Kidney epithelial cell (primary cell): ENCODE measurements at places on chromosomes 16 and 17. TPM values are rescaled to one million over a fixed set of nuclear protein-coding genes. Genes with fewer than 3 reads are reported as not detected.

- DNase-seq: no peak
Observed at GRCh38 chr17:79939094-79939435, 96.6 kb downstream of the TBC1D16 start.

GRCh38 chr17:50872710-50873424 lies 6.7 kb upstream of the TOB1 start:
- no peak for DNase-seq

GRCh38 chr17:71902894-71903506 lies 217.8 kb upstream of the SOX9 start:
- DNase-seq: no peak

- DNase-seq: no peak
Observed at GRCh38 chr17:77281122-77281903, 140.5 kb downstream of the SEC14L1 start.

ARL4D gene
- 1.5 and 1.8 TPM in 2 replicates for total RNA-seq

- no peak for DNase-seq
Observed at GRCh38 chr16:77158293-77158692, 32.7 kb upstream of the MON1B start.

DNA sequence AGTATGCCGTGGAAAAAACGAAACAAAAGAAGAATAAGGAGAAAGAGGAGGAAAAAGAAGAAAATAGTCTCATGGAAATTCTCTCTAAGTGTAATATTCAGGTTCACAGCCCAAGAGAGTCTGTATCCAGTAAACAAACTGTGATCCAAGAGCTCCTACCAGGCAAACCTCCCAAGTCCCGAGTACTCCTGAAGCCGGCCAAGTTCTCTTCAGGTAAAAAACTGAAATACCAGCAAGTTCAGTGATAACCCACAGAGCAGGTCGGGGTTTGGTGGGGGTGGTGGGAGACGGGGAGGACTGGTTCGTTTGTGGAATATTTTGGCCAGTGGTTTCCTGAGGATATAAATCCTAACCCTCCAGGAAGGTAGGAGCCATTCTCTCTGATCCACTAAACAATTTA lies 8.5 kb upstream of the TVP23B start:
- DNase-seq: no peak

- no peak for DNase-seq
Observed at GRCh38 chr17:34339138-34339770, 17.0 kb upstream of the CCL13 start.

- DNase-seq: no peak
Observed at GRCh38 chr16:80063031-80063712, 462.6 kb upstream of the MAF start.

- DNase-seq: peak; percentile 44
Observed at GRCh38 chr17:3795390-3796102, 5.4 kb downstream of the ITGAE start.

LIMD2 gene
- 153 and 158 TPM in 2 replicates for total RNA-seq

GRCh38 chr17:58253082-58253481 lies 14.7 kb downstream of the LPO start:
- no peak for DNase-seq

- DNase-seq: no peak
Observed at GRCh38 chr17:33725675-33726271, 432.7 kb upstream of the ASIC2 start.

GRCh38 chr17:7294614-7295153 lies at the start of gene YBX2:
YBX2 (minus strand) TSS chr17:7294639; CDS start chr17:7294500, 139 bp downstream.
- no peak for DNase-seq

- no peak for DNase-seq
Observed at GRCh38 chr17:66398059-66398458, 95.6 kb downstream of the PRKCA start.

PDIA2 gene
- total RNA-seq: not detected in 2 replicates
